CMK (cell line): ENCODE measurements at places on chromosomes 2 and 18.

DNA sequence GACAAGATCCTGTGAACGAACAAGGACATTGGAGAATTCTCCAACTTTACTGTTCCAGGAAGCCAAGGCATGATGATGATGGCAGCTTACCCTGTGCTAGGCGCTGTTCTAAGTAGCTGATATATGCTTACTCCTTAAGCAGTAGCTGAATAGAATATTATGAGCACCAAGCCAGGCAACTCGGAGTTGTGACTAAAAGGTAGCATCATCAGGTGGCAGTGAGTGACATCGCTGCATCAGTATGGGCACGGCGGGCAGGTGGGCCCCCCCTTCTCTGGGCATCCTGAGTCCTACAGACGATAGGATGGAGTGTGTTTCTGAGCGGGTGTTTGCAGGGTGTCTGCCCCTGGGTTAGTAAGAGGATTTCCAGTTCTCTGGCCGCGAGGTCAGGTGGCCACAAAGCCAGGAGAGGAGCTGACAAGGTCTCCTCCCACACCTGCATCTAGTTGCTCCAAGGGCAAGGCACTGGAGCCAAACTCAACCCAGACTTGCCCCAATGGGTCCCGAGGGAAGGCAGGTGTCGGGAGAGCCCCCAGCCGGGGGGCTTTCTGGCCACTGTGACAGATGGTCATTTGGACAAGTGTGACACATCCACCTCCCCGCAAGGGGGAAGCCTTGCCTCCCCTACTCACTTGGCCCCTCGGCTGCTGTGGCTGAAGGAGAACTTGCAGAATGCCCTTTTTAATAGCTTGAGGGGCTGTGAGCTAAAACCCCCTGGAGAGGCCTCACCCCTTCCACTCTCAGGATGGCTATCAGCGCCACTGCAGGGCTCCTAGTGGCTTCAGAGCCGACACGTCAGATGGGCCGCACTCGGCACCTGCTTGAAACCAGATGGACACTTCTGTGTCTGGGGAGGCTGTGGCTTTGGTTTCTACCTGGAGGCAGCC lies 55.5 kb downstream of the CRACDL start:
- DNase-seq: no peak

GRCh38 chr2:227545990-227546389 lies 52.7 kb upstream of the SCYGR2 start:
- DNase-seq: no peak

DNA sequence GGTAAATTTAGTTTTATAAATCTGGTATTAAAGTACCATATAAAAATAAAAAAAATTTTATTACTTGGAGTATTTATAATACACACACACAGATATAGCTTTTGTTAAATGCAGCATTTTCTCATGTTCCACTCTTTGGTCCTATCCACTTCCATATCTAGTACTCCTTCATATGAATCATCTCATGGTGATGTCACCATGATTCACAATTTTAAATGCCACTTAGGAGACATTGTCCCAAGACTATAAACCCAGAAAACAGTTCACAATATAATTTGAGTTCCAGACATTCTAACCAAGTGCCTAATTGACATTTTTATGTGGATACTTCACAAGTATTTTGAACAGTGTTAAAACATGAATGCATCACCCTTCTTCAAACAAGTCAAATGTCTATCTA lies 1398.3 kb downstream of the DSC3 start:
- no peak for DNase-seq

GRCh38 chr2:29374823-29375222 lies 259.6 kb downstream of the CLIP4 start:
- no peak for DNase-seq

DNA sequence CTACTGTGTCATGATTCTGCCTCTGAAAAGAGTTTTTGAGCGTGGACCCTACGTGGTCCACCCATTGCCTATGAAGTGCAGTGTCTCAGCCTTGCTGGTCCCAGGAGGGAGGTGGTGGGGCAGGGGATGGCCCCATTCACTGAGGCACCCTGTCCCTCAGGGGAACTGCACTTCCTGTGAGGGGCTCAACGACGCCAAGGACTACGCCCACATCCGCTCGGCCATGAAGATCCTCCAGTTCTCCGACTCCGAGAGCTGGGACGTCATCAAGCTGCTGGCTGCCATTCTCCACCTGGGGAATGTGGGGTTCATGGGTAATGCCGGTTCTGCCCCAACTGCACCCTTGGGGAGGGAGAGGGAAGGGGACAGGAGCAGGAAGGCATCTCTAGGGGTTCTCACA lies 42.5 kb downstream of the MYO7B start:
- no peak for DNase-seq

GRCh38 chr2:100983684-100984310 lies 18.3 kb upstream of the RPL31 start:
- no peak for DNase-seq

DNA sequence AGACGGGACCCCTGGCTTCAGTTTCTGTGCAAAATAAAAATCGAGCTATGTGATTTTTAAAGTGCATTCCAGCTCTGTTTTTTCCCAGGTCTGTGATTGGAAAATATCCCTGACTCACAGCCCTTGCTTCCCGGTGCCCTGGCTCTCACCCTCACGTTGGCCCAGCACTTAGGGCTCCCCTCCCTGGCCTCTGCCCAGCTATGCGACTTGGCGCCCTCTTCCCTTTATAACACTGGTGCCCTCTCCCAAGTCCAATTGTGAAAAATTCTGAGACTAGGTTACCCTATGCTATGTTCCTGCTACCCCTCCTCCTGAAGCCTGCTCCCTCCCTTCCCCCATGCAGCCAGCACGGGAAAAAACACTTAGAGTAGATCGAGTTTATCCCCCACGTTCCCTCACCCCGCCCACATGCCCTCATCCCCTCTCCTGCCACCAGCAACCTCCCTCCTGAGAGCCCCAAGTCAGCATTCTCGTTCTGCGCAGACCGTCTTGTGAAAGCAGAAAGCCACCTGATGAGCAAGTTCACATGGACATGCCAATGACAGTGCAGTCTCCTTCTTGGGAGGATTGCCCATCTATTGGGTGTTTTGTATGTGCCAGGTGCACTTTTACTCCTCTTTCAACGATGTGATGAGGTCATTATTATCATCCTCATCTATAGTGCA lies 228.8 kb downstream of the VAPA start:
- no peak for DNase-seq

DNA sequence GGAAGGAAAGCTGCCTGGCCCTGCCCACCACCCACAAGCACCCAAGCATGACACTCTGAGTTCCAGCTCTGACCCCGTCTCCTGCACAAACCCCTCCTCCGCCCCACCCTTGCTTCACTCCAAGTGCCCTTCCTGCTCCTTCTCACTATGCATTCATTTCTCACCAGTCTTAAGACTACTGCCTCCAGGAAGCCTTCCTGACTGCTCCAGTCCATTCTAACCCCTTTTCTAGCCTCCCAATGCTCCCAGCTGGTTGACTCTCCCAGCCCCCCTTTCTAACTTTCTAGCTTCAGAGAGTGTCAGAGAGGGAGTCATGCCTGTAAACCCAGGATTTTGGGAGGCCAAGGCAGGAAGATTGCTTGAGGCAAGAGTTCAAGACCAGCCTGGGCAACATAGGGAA lies 8.2 kb upstream of the NAGK start:
- DNase-seq: no peak

GRCh38 chr2:206305523-206306245 lies 31.2 kb downstream of the ZDBF2 start:
- DNase-seq: no peak

- no peak for DNase-seq
These were observed 20.5 kb downstream of the GAREM1 start for GRCh38 chr18:32450026-32450691.

DNA sequence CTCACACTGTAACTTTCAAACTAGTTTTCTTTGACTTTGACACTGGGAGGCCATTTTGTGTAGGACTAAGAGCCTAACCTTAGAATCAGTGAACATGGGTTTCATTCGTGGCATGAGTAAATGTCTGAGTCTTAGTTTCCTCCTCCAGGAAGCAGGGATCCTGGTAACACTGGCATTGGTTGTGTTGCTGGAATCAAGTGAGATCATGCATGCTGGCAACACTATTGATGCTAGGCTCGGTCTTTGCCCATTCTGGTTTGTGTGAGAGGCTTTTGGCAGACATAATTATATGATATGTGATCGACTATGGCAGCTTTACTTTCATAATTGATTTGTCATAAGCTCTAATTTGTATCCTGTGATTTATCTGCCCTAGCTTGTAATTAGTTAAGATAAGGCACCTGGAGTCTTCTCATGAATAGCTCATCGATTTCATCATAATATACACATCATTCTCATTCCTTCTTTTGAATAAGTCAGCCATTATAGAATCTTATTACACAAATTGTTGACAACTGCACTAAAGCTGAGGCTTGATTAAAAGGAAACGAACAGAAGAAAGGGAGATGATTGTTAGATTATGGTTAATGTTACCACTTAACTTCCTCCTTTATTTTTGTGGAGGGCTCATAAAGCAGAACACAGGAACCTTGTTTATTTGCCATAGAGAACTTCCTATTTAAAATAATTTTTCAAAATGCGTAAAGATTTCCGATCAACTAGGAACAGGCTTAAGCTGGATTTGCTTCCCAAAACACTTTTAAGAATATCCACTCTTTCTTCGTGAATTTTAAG lies 12.6 kb downstream of the PPP1R1C start:
- no peak for DNase-seq

GRCh38 chr18:31267823-31268481 lies 50.0 kb upstream of the DSG1 start:
- DNase-seq: no peak

DNA sequence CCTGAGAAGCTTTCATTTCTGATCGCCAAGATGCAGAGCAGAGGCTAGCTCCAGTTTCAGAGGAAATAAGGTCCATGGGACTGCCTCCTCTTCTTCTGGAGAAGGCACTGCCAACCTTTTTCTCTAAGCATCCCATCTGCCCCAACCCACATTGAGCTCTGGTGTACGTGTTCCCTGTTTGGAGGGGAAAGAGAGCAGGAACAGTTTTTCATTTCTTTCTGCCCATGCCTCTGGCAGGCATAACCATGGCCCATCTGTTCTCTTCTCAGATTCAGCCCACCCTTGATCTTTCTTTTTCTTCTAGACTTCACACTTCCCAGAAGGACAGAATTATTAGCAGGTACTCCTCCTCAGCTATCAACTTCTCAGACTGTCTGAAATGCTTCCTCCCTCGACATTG lies 1110.3 kb upstream of the KLHL29 start:
- DNase-seq: no peak

- DNase-seq: no peak
These were observed 105.6 kb downstream of the SETBP1 start for GRCh38 chr18:44786257-44786656.

DNA sequence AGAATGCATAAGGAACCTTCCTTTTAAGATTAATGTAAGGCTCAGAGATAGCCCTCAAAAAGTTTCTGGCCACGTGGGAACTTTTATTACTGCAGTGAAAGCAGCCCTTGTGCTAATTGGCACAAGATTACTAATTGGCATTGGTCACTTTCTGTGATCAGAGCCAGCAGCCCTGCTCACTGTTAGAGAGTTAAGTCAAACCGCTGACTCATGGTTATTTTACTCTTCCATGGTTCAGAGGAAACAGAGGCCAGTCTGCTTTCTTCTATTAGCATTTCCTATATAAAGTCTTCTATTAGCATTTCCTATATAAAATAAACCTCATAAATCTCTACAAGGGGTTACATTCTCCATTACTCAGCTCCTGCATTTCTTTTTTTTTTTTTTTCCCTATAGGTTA lies 1.5 kb upstream of the SLC35G4 start:
- DNase-seq: no peak

- DNase-seq: no peak
These were observed 4.6 kb upstream of the ARID5A start for GRCh38 chr2:96531872-96532505.

DNA sequence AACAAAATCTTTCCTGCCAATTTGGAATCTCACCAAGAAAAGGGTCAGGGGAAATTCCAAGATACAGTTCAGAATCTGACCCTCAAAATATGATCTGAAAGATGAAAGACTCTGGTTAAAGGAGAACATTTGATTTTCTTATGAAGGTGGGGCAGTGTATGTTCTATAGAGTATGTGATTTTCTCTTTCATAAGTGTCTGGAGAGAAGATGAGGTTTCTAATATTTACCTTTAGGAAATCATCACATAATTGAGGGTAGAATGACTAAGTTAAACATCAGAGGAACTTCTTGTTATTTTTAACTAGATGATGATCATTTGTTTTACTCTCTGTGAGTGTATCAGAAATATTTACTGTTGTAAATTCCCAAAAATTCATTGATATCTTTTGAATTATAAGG lies 27.8 kb upstream of the MBOAT2 start:
- no peak for DNase-seq

DNA sequence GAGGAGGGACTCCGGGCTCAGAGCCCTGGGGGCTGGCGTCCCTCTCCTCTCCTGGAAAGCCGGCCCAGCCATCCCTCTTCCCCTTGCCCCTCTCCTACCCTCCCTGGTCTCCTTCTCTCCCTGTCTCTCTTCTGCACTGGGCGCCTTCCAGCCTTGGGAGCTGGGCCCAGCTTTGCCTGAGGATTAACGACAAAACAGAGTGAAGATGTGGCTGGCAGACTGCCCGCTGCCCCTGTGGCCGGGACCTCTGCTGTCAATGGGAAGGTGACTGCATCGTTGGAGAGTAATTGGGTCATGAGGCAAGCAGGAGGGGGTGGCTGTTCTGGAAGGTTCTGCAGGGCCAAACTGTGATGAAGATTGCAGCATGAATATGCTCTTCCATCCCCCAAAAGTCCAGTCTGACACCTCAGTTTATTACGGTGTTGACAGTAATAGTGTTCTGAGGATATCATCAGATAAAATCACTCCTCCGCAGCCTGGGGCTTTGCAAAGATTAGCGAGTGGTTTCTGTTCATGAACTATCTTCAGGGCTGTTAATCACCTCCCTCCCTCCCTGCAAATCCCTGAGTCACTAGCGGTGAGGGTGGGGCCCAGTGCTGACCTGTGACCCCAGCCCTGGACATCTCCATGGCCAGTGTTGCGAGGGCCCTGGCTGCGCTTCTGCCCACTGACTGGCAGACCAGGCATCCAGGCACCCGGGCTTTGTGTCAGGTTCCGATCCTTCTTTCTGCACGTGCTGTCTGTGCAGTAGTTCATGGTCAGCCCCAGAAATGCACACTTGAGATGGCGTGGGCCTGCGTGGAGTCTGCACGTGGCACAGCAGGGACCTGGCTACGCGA lies 23.0 kb downstream of the RTP5 start:
- no peak for DNase-seq

GRCh38 chr2:9674891-9675414 lies 44.2 kb upstream of the YWHAQ start:
- no peak for DNase-seq

- no peak for DNase-seq
These were observed 95.9 kb downstream of the AOX1 start for GRCh38 chr2:200681697-200682096.

DNA sequence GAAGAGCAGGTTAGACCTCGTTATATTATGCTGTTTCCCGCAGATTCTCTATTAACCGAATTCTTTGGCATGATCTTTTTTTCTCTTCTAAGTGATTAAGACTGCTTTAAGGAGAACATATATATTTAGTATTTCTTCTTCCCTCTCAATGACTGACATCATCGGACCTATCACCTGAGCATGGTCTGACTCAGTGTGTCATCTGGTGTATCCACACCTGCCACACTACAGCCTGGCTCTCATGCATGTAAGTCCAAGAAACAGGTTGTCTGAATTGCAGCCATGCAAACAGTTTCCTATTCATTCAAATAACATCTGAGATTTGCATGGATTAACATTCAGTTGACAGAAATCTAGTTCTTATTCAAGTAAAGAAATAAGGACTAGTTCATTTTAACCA lies 55.1 kb upstream of the CWC22 start:
- no peak for DNase-seq
